ENCODE measurements at places on chromosomes 5 and 9.

- DNase-seq = no peak
Measured at GRCh38 chr9:136977223-136977622, at the start of gene PTGDS. Gene PTGDS, plus strand, starts transcription at chr9:136977504. Its CDS starts 75 bp downstream, at chr9:136977579.

- no peak for DNase-seq
Measured at GRCh38 chr5:115709585-115709984, 83.7 kb upstream of the TMED7 start.

DNA sequence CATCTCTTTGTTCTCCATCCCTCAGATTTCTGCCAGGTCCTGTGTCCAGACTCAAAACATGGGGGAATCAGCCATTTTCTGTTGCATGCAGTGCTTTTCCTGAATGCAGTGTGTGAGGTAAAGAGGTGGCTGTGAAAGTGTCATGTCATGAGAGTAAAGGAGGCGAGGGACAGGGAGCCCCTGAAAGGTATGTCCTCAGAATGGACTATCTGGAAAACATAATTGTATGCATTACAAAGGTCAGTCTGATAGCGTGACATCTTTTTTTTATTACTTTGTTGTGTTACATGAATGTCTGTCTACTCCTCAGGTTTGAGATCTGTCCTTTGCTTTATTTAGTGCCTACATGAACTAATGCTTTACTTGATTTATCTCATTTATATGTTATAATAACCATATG, 239.1 kb downstream of the MAN2A1 start:
- no peak for DNase-seq

GRCh38 chr5:53425687-53426511, 54.5 kb upstream of the FST start:
- peak; percentile 55 for DNase-seq

DNA sequence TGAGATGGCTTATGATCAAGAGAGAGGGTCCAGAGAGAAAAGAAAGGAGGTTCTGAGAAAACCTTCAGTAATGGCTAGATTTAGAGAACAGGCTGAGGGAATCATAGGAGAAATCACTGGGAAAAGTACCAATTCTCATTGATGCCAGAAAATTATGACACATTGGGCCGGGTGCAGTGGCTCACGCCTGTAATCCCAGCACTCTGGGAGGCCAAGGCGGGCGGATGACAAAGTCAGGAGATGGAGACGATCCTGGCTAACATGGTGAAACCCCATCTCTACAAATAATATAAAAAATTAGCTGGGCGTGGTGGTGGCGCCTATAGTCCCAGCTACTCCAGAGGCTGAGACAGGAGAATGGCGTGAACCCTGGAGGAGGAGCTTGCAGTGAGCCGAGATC, 29.5 kb upstream of the PLIN2 start:
- no peak for DNase-seq

DNA sequence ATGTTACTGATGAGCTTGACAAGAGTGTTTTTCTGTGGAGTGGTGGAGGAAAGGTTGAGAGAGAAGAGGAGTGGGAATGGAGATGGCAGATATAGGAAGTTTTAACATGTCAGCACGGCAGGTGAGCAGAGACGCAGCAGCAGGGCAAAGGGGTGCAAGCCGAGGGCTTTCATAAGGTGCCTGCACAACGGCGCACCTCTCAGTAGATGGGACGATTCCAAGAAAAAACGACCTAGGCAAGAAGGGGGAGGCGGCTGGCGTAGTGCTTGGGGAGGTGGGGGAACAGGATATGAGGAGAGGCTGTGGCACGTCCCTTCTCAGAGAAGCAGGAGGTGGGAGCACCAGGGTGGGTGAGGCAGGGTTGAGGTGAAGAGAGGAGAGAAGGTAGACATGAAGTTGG, 24.5 kb downstream of the ARPC5L start:
- DNase-seq = no peak

DNA sequence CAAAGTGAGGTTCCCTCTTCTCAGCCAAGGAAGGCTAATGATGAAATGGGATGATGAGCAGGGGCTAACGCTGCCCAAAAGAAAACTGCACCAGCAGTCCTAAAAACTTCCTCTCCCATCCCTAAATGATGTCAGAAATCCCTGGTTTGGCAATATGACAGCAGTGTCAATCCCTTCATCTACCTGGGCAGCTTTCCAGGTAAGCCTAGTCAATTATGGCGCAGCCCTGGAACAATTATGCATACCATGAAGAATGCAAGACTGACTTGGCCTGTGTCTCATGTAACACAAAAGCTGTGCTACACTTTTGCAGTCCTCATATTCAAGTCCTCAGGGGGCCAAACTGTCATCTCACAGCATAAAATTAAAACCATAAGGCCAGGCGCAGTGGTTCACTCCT, 7.0 kb downstream of the DMGDH start:
- DNase-seq = no peak

DNA sequence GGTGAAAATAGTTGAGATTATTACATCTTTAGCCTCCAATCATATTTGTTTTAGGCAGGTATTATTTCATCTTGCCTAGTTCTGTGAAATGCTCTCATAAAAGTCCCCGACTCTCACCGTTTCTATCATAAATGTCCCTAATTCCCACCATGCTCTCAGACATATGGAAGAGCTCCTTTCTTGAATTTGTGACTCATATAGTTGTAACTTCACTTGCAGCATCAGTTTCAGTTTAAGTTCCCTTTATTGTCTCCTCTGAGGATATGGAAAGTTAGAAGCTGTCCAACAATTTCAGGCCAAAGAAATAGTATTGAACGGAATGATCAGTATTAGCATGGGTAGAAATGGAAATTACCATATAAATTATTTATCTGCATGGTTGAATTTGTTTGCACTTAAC, 187.5 kb upstream of the NR4A3 start:
- DNase-seq = no peak

- DNase-seq = no peak
Measured at GRCh38 chr5:173331287-173331686, 3.1 kb upstream of the STC2 start.

- DNase-seq = peak; percentile 67
Measured at GRCh38 chr5:66169534-66169933, 25.4 kb downstream of the SREK1 start.

DNA sequence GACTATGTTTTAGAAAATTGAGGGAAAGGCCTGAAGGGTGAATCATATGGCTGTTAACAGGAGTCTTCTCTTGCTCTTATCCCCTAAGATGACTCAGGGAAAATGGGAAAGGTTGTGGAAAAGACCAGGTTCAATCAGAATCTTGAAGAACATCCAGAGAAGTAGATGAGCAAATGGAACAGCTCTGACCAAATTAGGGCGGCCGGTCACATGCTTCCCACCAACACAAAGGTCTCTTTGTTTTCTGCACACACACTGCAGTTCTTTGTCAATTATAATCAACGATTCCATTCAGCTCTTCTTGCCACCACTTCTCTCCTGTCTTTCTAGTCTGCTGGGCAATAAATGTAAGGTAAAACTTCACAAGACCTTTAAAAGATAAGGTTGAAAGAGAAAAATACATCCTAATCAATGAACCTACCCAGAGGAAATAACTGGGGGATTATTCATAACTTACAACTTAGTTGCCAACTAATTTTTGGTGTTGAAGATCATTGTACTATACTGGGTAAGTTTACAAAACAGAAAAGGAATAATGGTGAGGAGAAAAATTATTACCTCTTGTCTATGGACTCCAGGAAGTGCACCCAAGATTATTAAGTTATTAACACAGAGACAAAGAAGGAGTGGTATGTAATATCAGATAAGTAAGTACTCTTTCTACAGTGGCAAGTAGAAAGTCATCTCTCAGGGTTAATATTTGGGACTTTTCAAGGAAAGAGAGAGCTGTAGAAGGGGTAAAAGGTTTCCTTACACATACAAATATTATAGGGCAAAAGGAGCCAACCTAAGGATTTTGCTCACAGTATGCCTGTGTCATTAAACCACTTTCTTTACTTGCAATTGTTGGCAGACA, 441.9 kb upstream of the PIK3R1 start:
- no peak for DNase-seq

- DNase-seq = no peak
Measured at GRCh38 chr9:131578731-131579504, 33.6 kb downstream of the PRRT1B start.

DNA sequence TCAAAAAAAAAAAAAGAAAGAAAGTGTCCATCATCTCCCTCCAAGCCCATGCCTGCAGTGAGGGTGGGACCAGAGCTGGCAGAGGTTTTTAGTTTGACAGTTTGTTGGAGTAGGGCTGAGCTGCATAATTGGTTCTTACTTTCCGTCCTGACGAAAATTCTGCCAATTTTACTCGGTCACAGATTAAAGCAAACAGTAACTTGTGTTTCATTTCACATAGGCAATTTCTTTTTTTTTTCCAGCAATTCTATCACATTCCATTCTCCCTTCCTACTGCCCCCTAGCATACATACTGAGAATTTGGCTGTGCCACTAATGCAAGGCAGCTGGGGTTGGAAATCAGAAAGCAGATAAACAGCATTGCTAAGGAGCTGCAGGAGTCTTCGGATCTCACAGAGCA, 132.4 kb downstream of the FRMD3 start:
- no peak for DNase-seq

GRCh38 chr5:35094948-35095347, 47.2 kb upstream of the AGXT2 start:
- no peak for DNase-seq

DNA sequence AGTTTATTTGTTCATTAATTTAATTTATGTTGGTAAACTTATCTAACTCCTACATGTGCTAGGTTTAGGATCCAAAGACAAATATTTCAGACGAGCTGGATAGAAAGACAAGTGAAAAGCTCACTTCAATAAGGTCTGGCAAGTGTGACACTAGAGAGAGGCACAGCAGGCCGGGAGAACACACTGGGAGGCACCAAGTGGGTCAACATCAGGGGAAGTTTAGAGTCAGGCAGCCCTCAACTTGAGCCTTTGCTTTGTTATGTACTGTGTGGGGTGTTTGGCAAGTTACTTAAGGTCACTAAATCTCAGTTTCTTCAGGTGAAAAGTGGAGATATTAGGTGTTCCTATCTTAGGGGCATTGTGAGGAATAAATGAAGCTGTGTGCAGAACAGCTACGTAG, 214.4 kb downstream of the PCSK1 start:
- no peak for DNase-seq

GRCh38 chr5:165425594-165425993, 1920.2 kb downstream of the MAT2B start:
- no peak for DNase-seq
